Left forelimb (tissue), 1 donor: ENCODE measurements at places on chromosomes 16 and 17.

- no peak for DNase-seq
These were observed 71.5 kb downstream of the RAP1GAP2 start for GRCh38 chr17:2867441-2868424.

GRCh38 chr17:3685174-3685573, 10.8 kb downstream of the P2RX5 start:
- DNase-seq = no peak

DNA sequence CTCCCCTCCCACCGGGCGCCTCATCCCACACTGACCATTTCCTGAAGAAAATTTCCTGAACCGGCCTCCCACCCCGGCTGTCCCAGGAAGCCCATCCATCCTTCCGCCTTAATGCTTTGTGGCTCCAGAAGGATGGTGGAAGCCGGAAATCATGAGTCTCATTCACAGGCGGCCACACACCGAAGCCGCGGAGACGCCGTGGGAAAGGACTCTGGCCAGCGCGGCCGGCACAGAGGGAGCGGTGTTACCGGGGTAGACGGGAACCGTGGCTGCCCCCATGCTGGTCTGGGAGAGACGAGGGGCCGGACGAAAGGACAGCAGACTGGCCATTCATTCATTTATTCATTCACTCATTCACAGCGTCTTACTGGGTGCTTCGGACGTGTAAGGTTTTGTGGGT, 326.8 kb downstream of the SEC14L1 start:
- no peak for DNase-seq

GRCh38 chr16:88504489-88505404, 51.7 kb downstream of the ZFPM1 start:
- DNase-seq = no peak
